ENCODE measurements at places on chromosomes 11 and 22. TPM values are rescaled to one million over a fixed set of nuclear protein-coding genes. Genes with fewer than 3 reads are reported as not detected.

The OMP gene
- not detected for total RNA-seq

The SCGB1A1 gene
- not detected for total RNA-seq

The XPNPEP3 gene
- total RNA-seq = 31.3 TPM

GRCh38 chr11:43685440-43685839 lies 4.9 kb downstream of the HSD17B12 start:
- DNase-seq = peak; percentile 49

DNA sequence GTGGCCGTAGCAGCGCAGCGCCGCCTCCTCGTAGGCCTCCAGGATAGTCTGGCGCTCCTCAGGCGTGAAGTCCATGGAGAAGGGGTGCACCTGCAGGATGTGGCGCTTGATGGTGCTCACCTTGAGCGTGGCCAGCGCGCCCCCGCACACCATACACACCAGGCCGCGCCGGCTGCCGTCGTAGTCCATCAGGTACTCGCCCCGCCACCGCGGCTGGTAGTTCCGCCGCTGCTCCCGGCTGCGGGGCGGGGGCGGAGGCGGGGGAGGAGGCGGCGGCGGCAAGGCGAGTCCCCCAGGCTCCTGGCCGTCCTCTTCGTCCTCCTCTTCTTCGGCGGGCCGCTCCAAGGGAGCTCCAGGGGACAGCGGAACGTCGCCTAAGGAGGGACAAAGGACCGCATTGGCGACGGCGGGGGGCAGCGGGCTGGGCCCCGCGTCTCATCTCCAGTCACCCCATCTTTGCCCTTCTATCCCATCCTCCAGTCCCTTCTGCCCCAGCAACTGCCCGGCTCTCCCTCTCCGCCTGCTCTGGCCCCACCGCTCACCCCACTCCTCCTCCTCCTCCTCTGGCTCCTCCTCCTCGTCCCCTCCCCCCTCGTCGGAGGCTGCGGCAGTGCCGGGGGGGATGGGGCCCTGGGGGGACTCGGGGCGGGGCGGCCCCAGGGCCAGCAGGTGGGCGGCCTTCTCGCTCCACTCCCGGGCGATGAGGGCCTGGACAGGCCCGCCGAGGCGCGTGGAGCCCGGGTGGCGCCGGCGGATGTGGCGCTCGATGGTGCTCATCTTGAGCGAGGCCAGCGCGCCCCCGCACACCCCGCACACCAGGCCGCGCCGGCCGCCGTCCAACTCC lies 4.9 kb downstream of the ZFTA start:
- DNase-seq = peak; percentile 72

- DNase-seq = no peak
These were observed 11.0 kb downstream of the MRGPRG start for GRCh38 chr11:3207526-3208189.

DNA sequence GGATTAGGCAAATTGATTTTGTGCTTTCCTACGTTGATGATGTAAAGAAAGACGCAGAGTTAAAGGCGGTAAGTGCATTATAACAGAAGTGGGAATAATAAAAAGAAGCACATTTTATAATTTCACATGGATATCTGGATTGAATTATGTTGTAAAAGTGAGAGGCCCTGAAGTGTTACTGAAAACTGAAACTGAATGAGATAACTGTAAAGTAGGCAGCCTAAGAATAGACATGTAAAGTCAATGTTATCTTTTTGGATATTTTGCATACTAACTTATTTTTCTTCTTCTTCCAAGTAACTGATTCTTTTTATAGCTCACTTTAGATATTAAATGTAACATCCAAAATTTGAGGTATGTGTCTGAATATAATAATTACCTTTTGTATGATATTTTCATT lies 28.3 kb downstream of the ANO5 start:
- no peak for DNase-seq

The MIOX gene
- total RNA-seq = 0.32 TPM

- DNase-seq = no peak
These were observed 28.0 kb downstream of the TST start for GRCh38 chr22:36991206-36991605.

The PIWIL4 gene
- total RNA-seq = 2.5 TPM

The GPHA2 gene
- total RNA-seq = not detected

The LAYN gene
- total RNA-seq = 9.6 TPM

DNA sequence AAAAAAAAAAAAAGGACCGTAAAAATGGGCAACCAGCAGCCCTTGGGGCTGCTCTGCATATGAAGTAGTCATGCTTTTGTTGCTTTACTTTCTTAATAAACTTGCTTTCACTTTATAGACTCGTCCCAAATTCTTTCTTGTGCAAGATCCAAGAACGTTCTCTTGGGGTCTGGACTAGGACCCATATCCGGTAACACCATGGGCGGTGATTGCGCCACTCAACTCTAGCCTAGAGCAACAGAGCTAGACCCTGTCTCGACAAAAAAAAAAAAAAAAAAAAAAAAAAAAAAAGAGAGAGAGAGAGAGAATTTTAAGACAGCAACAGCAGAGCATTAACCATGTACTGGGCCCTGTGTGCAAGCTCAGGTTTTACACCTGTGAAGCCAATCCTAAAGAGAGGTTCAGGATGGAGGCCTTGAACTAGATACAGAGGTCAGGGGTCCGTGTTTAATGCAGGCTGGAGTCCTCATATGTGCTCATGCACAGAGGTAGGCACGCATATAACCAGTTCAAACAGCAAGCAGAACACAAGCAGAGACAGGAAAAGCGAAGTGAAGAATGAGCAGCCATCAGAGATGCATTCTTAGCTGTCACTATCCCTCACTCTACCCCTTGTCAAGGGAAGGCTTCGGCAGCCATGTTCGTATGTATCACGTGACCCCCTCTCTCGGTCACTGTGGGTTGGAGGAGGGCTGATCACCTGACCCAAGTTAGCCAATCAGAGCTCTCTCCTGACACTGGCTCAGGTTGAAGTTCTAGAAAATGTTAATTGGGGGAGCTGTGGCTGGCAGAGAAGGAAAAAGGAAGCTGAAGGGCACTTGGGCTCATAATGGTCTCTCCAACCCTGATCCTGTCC lies 16.7 kb upstream of the SYT12 start:
- DNase-seq = peak; percentile 83

The IGSF9B gene
- 14.2 TPM for total RNA-seq

- no peak for DNase-seq
These were observed 1.9 kb upstream of the ZBTB16 start for GRCh38 chr11:114057605-114058004.

GRCh38 chr11:43576320-43576802 lies 104.2 kb upstream of the HSD17B12 start:
- DNase-seq = no peak

The OR2AT4 gene
- total RNA-seq = not detected

DNA sequence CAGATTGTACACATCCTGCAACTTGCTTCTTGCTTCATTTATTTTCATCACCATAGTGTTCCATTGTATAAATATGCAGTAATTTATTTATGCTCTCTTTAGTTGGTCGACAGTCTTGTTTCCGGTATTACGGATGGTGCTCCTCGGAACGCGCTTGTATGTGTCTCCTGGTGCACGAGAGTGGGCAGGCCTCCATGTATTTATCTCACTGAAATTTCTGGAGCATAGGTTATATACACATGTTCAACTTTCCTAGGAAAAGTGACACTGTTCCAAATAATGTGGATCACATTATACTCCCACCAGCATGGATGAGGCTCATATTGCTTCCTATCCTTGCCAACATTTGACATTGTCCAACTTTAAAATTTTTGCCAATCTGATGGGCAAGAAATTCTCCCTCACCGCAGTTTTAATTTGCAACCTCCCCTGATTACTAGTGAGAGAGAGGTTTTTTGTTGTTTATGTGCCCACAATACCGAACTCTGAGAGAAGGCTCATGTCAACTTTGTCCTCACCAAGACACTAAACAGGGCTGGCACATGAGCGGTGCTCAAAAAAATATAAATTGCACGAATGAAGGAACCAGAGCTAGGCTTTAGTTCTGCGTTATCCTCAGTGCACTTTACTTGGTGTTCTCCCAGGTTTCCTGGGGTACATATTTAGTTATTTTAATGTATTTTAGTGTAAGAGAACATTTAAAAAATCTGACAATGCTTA lies 3.8 kb downstream of the CSNK2A3 start:
- no peak for DNase-seq

- no peak for DNase-seq
These were observed 227.0 kb upstream of the POU2AF2 start for GRCh38 chr11:111018566-111018965.

DNA sequence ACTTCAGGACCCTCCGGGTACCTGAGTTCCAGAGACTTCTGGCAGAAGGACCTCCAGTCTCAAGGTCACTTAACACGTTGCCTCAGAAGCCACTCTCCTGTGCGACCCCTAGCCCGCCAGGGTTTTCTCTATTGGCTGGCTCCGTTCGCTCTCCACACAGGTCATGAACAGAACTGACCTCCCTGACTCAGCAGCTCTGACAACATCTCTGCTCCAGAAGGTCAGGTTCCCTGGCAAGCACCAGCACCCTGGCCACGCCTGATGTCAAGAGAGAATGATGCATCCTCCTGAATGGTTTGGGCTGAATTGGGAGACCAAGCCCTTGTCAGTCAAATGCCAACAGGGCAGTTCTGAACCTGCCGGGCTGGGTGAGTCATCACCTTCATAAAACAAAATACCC lies 84.3 kb upstream of the TMEM45B start:
- no peak for DNase-seq

GRCh38 chr22:30773919-30774318 lies 79.2 kb downstream of the OSBP2 start:
- DNase-seq = no peak

DNA sequence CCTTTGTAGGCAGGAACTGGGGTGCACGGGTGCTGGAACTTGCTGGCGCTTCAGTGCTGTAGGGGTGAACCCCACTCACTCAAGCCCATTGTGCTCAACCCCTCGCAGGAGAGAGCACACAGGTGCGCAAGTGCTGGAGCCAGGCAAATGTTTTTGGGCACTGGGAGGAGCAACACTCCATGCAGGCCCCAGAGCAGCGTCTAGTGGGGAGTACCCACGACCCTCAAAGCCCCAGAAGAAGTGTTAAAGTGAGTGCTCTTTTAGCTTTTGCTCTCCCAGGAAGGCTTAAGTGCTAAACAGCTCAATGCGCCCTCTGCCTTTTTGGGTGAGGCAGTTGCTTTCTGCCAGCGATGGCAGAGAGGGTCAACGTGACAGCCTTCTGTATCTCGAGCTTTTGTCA lies 282.2 kb upstream of the ARHGAP42 start:
- DNase-seq = no peak

The OR5T1 gene
- total RNA-seq = not detected

The NUCB2 gene
- 39.6 TPM for total RNA-seq

GRCh38 chr11:79406376-79406775 lies 34.5 kb downstream of the TENM4 start:
- no peak for DNase-seq

The KRTAP5-2 gene
- not detected for total RNA-seq

The TENM4 gene
- 0.68 TPM for total RNA-seq

DNA sequence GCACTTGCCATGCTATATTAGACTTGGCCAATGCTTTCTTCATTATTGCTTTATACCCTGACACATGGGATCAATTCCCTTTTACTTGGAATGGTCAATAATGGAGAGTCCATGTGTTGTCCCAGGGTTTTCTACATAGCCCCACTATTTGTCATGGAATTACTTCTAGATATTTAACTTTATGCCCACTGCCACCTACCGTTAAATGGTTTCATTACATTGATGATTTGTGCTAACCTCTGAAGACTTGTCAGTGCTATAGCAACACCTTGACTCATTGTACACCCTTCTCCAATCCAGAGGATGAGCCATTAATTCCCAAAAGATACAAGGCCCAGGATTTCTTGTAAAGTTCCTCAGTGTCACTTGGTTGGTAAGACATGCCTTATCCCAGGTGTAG lies 31.4 kb upstream of the SLC22A25 start:
- peak; percentile 35 for DNase-seq

DNA sequence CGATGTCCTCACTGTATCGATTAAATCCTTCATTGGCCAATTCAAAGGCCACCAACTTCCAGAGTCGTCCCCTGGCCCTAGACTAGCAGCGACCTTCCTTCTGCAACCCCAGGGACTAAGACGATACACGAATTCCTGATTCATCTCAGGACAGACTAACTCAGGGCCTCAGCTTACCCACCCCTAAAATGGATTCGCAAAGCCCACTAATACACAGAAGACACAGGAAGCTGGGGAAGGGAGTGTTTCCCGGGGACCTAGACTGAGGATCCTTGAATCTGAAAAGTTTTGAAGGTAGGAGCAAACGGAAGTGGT lies 509 bp downstream of the LAMTOR1 start:
- no peak for DNase-seq

The CACNA1I gene
- 0.90 TPM for total RNA-seq
